ENCODE measurements at places on chromosomes 12 and 14.

- no peak for DNase-seq
Measured at GRCh38 chr12:41917938-41918341, 226.7 kb downstream of the GXYLT1 start.

DNA sequence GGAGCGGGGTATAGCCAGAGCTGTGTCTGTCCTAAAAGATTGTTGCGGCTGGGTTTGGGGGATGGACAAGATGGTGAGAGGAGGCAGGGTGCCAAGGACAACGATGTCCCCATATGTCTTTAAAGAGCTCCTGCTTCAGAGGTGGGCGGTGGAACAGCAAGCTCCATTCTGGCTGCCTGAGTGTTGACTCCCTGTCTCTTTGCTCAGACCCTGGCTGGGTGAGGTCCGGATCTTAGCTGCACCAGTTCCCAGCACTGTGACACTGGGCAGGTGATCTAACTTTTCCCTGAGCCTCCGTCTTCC lies 8.3 kb upstream of the WSCD2 start:
- DNase-seq: no peak

DNA sequence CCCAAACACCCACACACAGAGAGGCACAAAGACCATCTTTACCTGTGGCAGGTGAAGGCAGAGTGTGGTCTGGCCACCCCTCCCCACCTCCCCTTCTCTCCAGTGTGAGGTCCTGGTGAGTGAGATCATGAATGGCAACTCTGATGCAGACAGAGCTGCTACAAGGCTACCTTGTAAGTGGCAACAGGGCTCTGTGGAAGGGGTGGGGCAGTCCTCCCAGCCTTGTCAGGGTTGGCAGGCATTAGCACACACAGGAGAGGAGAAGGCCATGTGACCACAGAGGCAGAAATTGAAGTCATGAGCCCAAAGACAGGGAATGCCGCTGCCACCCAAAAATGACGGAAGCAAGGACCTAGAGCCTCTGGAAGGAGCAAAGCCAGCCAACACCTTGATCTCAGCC lies 30.7 kb downstream of the VWF start:
- no peak for DNase-seq

GRCh38 chr14:103356024-103356682 lies 22.1 kb downstream of the EIF5 start:
- no peak for DNase-seq

DNA sequence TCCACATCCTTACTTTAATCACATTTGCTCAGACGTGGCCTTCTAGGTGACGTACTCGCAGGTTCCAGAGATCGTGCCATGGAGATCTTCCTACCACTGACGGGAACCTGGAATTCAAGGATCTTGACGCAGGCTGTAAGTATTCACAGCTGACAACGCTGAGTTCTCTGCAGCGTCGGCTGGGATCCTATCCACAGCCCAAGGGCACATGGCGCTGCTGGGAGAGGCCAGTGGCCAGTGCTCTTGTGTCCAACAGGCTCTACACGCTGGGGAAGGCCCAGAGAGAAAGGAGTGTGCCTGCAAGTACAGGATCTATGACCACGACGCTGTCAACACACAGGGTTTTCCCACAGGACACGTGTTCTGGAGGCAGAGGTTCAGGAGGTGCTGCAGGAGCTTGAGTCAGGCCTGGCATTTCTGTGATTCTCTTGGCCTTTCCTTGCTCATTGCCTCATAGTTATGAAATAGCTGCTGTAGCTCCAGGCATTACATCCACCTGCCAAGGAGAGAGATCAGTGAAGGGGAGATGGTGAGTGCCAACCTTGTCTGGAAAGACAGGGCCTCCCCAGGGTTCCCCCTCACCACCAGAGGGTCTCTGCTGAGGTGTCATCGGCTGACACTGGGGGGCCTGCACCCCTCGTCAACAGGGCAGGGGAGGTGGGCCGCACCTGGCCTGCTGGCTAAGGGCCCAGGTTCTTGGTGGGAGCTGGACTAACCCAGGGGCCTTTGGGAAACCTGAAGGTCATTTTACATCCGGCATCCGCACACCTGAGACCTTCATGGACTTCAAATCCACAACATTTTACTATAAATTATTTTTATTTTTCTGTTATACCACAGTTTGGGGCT lies 21.3 kb downstream of the LRCOL1 start:
- DNase-seq: no peak

- no peak for DNase-seq
Measured at GRCh38 chr12:14567351-14568162, at the start of gene PLBD1. TSS of gene PLBD1 (minus strand) at chr12:14567883. CDS start at chr12:14567696, 187 bp downstream.

DNA sequence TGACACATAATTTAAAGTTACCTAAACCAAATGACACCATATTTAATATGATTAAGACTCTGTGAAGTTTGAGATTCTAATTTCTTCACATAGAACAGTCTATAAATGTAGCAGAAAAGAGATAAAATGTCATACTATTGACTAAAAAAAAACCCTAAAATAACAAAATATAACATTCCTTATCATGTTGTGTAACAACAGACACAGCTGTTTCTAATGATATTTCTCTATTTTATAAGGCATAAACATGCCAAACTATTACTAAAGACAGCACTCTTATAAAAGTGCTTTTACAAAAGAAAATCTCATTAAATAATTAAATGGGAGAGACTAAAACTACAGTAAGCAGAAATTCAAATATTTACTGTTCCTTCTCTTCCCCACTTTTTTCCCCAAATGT lies 49.4 kb downstream of the NOVA1 start:
- no peak for DNase-seq

GRCh38 chr12:93729934-93730333 lies 52.8 kb downstream of the CRADD start:
- DNase-seq: no peak

- DNase-seq: no peak
Measured at GRCh38 chr12:42673535-42673934, 84.0 kb upstream of the PRICKLE1 start.

- DNase-seq: no peak
Measured at GRCh38 chr14:101411779-101412178, 149.5 kb upstream of the DIO3 start.

- DNase-seq: no peak
Measured at GRCh38 chr14:82710267-82710841, 1176.7 kb upstream of the SEL1L start.

- no peak for DNase-seq
Measured at GRCh38 chr14:35197015-35197414, 74.7 kb downstream of the PRORP start.

GRCh38 chr12:4591180-4591687 lies 29.2 kb downstream of the DYRK4 start:
- no peak for DNase-seq

DNA sequence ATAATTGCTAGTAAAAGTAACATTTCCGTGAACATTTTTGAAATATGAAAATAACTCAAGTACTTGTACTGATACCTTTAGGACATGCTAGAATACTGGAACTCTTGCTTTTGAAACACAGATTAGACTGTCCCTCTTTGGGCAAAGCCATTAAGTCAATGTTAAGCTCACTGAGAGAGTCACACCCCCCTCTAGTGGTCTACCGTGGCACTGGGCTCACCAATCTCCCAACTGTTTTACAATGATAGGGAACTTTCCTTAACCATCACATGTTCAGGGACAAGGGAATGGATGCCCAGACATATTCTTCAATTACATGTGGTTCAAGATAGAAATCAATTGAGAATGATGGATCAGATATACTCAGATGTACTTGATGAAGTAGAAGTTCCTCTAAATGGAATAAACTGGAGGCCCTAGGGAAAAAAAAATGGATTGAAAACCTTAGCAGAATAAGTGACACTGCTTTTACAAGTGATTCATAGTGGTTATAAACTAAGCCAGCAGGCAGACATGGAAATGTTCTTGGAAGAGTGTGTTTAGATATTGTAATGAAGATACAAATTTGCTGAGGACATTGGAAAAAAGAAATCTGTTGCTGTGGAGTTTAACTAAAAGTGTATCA lies 17.8 kb downstream of the NANOG start:
- DNase-seq: peak; percentile 56
